ENCODE measurements at places on chromosomes 13 and 19.

- DNase-seq = no peak
These were observed 112.3 kb downstream of the MIPEP start for GRCh38 chr13:23776698-23777574.

GRCh38 chr19:50003254-50003788 is 21.9 kb downstream of the VRK3 start:
- DNase-seq = no peak

- DNase-seq = no peak
These were observed 9.8 kb upstream of the FRY start for GRCh38 chr13:32021785-32022184.

DNA sequence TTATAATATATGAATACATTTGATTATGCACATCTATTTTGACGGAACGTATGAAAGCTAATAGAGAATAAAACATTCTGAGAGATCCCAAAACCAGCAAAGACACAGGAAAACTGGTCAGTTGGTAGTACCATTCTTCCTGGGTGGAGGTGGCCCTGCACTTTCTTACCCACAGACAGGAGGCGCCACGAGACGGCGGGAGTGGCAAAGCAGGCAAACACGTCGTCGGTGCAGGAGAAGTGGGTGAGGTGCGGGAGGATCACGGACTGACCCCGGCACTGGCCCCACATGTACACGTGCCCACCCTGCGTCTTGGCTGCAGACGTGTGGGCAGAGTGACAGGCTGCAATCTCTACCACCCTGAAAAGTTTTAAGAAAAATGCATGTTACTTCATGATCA is 36.1 kb downstream of the RCBTB1 start:
- DNase-seq = no peak

DNA sequence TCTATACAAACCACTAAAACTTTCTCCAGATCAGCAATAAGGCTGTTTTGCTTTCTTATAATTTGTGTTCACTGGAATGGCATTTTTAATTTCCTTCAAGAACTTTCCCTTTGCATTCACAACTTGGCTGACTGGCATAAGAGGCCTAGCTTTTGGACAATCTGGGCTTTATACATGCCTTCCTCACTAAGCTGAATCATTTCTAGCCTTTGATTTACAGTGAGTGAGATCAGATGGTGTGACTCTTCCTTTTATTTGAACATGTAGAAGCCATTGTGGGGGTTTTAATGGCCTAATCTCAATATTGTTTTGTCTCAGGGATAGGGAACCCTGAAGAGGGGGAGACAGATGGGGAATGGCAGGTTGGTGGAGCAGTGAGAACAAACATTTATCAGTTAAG is 82.7 kb downstream of the FOXO1 start:
- no peak for DNase-seq

DNA sequence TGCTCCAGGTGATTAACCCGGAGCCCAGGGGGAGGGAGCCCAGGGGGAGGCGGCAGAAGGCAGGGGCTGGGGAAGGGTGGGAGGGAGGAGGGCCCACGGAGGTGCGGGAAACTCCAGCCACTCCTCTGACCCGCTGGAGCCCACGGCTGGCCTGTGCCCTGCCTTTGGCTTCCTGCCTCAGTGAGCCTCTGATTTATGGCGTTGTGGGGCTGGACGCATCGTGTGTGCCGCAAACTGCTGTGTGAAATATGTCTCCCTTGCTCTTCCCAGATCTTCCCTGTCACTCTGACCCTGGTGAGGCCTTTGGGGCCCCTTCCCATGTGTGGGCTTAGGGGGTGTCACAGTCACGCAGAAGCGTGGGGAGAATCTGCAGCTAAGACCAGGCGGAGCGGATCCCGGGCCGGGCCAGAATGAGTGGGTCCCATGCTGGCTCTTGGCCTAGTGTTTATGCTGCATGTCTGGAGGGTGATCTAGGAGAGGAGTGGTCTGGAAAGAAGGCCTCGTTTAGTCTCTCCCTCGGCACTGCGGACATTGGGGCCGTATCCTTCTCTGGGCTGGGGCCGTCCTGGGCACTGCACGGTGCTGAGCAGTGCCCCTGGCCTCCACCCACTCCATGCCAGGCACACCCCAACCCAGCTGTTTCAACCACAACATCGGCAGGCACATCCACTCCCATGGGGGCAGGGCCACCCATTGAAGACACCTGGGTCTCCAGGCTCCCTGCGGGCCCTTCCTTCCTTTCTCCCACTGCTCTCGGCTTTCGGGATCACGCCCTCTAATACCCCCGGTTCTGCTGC is 123.0 kb downstream of the KDM4B start:
- no peak for DNase-seq

- DNase-seq = no peak
These were observed 1080.6 kb downstream of the PCDH17 start for GRCh38 chr13:58712191-58712590.

- DNase-seq = no peak
These were observed 472.2 kb downstream of the LIG4 start for GRCh38 chr13:107743100-107743499.

DNA sequence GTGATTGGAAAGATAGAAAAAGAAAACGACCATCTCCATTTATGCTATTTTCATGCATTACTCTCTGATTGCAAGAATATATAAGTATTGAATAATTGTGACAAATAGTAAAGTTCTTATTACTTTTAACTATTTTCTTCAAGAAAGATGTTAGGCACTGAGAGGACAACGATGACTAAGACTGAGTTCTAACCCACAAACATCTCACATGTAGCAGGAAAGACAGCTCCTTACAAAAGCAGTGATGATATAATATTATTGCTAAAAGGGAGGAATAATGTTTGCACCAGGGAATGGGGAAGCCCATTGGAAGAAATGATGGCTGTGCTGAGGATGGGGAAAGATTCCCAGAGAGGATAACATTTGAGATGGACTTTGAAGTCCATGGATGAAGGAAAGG is 22.6 kb downstream of the RXFP2 start:
- no peak for DNase-seq

DNA sequence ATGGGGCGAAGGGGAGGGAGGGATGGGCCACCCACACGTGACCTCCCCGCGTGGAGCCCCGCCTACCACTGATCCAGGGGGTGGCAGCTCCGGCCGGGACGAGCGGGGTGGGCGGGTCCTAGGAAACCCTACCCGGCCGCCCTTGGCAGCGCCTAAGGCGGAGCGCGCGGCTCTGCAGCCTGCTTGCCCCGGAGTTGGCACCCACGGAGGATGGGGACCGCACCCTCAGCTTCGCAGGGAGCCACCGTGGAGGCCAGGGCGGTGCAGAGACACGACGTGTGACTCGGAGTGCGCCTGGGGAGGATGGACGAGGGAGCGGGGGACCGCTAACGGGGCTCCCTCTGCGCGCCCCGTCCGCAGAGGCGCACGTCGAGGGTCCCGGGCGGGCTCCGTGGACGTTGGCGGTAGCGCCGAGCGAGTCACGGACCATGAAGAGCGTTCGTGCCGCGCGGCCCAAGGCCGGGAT is at the start of gene RGS9BP:
Gene RGS9BP (plus strand): TSS at position 129 of the 466 bp plus-strand sequence. CDS start 416 bp downstream, outside the sequence.
- DNase-seq = peak; percentile 73

DNA sequence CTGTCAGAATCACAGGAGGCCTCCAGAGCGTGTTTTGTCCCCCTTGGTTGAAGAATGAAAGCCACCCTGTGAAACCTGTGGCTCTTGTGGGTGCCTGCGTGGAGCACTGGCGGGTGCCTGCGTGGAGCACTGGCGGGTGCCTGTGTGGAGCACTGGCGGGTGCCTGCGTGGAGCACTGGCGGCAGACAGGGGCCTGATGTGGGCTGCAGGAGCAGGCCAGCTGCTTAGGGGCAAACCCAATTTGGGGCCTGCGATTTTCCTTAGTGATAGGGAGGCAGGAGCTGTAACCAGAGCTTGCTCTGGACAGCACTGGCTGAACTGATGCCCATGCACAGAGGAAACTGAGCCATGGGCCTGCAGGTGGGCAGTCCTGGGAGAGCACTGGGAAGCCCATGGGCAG is 24.3 kb downstream of the ARHGEF7 start:
- no peak for DNase-seq

DNA sequence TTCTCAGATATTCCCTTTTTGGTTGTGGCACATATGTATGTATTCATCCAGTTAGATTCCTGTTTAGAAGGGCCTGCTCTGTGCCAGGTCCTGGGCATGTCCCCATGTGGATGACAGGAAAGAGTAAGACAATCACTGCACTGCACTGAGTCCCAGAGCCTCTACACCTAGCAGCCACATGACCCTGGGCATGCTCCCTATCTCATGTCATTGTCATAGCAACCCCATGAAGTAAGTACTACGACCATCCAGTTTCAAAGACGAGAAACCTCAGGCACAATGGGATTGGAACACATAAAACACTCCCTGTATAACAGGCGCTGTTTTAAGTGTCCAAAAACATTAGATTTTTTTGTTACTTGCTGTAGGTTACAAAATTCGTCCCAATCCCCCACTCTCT is 594.4 kb downstream of the UQCRFS1 start:
- DNase-seq = no peak

GRCh38 chr13:38883783-38884182 is 106.8 kb downstream of the STOML3 start:
- DNase-seq = no peak

DNA sequence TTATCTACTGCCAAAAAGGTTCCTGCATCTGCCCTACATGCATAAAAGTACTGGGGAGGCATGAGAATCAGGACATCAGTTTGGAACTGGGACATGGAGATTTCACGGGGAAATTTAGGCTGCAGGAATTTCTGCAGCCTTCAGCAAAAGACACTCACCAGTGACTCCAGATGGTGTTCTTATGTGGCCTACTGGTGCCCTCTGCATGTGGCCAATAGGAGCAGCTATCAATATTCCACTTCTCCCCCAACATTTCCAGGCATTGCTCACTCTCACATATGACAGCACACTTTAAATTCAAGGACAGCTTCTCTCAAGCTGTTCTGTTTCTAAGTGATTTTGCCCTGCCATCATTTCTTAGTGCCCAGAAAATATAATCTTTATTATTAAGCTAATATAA is 570.5 kb upstream of the ARGLU1 start:
- DNase-seq = no peak

DNA sequence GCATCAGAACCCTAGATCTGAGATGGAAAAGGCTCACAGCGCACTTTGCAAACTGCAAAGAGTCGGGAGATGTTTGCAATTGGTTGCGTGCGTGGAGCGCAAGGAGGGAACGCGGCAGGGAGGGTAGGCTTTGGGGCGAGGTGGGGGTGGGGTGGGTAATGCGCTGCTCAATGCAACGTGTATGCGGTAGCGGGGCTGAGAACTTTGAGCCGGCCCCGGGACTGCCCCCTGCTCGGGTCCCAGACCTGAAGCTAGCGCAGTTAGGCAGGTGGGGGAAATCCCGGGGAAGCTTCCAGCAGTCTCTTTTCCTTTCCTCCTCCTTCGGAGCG is 971 bp downstream of the FOSB start:
- no peak for DNase-seq

DNA sequence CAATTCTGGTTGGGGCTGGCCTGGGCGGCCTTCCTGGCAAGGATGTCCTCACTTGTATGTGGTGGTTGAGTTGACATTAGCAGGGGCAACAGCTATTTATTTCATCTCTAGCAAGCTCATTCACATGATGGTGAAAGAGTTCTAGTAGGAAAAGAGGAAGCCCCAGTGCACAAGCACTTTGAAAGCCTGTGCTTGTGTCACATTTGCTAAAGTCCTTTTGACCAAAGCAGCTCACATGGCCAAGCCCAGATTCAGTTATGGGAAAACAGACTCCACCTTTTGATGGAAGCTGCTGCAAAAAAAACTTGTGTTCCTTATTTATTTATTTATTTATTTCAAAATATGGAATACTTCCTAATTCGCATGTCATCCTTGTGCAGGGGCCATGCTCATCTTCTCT is 17.2 kb downstream of the GTF2F2 start:
- no peak for DNase-seq

- DNase-seq = no peak
These were observed 127.5 kb downstream of the FREM2 start for GRCh38 chr13:38814331-38814730.

DNA sequence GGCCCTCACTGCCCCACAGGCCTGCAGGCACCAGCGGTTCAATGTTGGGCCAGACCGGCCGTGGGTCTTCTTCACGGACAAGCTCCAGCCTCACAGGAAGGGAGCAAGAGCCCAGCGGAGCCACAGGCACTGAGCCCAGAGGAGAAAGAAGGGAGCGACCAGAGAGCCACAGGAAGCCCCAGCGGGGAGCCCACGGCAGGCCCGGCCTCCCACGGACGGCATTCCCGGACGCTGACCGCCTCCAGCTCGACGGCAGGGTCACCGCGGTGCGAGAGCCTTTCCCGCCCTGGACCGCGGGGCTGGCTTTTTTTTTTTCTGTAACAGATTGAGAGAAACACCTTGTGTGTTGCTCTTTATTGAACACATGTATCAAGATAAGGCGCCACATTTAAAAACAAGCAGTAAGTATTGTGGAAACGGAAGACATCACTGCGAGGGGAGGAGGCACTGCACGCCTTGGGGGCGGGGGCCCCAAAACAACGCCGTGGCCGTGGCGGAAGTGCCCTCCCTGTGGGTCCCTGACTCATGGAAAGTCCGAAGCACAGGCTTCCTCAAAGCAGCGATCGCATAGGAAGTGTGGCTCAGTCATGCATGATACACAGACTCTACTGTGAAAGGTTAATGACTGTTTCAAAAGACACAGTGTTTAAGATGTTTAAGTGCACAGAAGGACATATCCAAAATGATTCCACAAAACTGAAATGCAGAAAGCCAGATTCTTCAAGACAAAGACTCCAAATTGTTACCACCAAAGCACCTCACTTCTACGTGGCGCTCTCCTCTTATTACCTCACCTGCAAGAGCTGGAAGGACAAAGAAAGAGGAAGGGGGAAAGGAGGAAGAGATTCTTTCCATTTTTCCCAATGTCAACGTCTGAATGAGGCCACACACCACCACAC is 3.5 kb downstream of the RASA3 start:
- DNase-seq = peak; percentile 76

DNA sequence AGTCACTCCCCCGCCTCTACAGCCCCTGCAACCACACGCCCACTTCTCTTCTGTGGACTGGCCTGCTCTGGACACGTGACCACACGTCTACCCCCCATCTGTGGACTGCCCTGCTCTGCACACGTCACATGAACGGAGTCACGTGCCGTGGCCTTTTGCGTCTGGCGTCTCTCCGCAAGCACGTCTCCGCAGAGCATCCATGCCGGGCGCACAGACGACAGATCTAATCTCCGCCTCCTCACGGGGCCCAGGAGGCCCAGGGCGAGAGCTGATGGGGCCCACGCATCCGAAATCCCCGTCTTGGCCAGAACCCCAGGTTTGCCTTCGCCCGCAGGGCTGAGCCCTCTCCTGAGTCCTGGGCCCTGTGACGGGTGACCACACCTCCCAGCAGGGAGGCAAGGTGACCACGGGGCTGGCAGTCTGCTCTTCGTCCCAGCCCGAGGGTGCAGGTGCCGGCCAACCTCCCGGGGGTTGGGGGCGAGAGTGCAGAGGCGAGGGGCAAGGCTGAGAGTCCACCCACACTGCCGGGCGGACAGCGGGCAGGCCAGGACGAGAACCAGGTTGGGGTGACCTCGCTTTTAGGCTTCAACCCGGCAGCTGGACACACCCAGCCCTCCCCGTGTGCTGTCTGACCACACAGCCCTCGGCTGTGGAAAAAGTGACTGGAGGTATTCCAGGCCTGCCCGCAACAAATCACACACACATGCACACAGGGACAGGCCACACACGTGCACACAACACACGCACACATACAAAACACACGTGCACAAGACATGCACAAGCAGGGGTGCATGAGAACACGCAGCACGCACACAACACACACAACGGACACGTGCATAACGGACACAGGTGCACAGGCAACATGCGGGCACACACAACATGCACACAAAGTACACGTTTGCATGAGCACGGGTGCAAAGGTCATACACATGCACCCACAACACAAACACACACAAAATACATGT is 3.9 kb downstream of the SBNO2 start:
- DNase-seq = no peak

GRCh38 chr19:28880735-28881401 is 332.1 kb downstream of the UQCRFS1 start:
- DNase-seq = no peak
